ENCODE measurements at places on chromosomes 11 and 22.

DNA sequence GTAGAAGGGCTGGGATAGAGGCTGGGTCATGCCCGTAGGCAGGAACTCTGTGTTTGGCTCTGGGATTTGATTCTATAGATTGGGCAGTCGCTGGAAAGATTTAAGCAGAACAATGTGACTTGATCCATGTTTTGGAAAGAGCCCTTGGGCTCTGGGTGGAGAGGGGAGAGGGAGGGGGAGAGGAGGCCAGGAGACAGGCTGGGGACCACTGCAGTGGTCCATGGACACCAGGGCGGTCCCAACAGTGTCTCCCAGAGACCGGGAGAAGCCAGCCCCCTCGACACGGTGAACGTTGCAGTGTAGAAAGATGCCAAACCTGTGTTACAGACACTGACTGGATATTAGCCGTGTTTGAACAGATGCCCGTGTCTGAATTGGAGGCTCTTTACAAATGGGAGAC is 19.5 kb downstream of the PVALB start:
- DNase-seq = no peak

- no peak for DNase-seq
Measured at GRCh38 chr11:62315431-62315830, 16.6 kb upstream of the SCGB1D4 start.

DNA sequence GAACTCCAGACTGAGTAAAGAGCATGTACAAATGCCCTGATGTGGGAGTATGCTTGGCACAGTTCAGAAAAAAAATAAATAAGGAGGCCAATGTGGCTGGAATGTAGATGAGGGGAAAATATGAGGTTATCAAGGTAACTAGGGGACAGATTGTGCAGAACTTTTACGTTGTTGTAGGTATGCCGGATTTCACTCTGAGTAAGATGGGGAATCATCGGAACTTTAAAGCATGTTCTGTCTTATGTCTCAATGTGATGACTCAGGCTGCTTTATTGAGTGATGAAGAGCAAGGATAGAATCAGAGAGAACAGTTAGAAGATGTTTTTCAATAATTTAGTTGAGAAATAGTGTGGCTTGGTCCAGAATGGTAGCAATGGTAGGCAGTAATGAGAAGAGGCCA is 130.4 kb downstream of the C11orf87 start:
- no peak for DNase-seq

- DNase-seq = no peak
Measured at GRCh38 chr11:118247041-118247440, 5.1 kb downstream of the MPZL3 start.

DNA sequence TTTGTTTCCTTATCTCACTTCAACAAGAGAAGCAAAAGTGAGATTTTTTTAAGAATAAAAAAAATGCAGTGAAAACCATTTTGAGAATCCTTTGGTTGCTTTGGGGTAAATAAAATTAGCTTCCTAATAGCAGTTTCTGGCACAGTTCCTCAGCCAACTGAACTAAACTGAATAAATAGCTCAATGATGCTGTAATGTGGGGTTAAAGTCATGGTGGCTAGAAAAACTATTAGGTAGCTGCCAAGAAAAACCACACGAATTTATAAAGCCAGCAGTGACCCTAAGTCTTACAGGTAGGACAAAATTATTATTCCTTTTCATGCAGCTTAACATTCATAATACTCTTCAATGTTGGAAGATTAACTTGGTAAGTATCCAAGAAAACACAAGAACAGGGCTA is 142.4 kb downstream of the APIP start:
- no peak for DNase-seq

GRCh38 chr11:28529540-28530410 is 421.6 kb downstream of the METTL15 start:
- no peak for DNase-seq

GRCh38 chr22:26725012-26725676 is 67.8 kb downstream of the MIAT start:
- DNase-seq = no peak

GRCh38 chr22:40247976-40248375 is 70.3 kb downstream of the TNRC6B start:
- DNase-seq = no peak

DNA sequence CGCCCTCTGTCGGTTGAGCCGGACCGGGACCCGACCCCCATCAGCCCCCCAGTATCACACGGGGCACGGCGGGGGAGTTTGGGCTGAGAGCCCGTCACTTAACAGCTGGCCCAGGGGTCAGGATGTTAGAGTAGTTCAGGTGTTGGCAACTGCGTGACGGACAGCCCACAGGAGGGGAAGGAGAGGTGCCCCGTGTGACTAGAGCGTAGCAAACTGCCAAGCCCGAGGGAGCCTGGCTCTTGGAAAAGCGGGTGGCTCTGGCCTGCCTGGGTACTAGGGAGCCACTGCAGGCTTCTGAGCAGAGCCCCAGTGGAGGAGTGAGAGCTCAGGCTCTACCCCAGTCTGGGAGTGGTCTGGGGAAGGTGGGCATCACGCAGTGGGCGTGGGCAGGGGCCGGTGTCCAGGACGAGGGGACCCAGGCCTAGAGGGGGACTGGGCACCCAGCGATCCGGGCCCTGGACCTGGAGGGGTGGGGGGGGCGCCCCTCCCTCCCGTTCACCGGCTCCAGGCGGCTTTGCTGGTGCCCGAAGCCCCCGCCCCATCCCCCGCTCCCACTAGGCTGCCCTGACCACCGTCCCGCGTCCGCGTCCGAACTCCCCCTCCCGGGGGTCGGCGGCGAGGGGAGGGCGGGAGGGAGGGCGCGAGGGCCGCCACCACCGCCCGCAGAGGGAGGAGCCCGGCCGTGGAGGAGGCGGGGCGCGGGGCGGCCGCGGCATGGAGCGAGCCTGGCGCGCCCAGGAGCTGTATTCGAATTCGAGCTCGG is 24.4 kb downstream of the SHANK3 start:
- DNase-seq = no peak

- DNase-seq = no peak
Measured at GRCh38 chr22:29817724-29818123, 20.4 kb downstream of the ASCC2 start.

GRCh38 chr11:133409799-133410198 is 122.5 kb downstream of the OPCML start:
- DNase-seq = no peak

- DNase-seq = no peak
Measured at GRCh38 chr11:87298155-87298554, 260.4 kb downstream of the TMEM135 start.

GRCh38 chr11:72223615-72224563 is 678 bp upstream of the INPPL1 start:
- DNase-seq = peak; percentile 45

DNA sequence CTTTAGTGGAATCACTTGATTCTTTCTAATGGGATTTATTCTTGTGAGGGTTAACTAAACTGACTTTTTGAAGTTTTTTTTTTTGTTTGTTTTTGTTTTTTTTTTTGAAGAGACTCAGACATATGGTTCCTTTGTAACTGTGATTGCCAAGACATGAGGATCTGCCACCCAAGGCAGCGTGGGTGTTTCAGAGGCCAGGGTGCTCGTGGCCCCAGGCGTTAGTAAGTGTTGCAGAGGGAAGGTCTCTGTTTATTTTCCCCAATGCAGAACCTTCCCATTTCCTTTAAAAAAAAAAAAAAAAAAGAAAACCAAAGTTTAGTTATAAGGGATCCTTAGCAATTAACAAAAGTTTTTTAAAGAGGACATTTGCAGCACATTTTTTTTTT is 94.8 kb downstream of the CTTN start:
- DNase-seq = no peak

- DNase-seq = no peak
Measured at GRCh38 chr22:21042978-21043859, 2.5 kb upstream of the LRRC74B start.

- DNase-seq = no peak
Measured at GRCh38 chr22:48140261-48140813, 1377.9 kb downstream of the TBC1D22A start.

GRCh38 chr11:134157451-134157850 is 66.3 kb downstream of the NCAPD3 start:
- no peak for DNase-seq

GRCh38 chr22:40679964-40680818 is 907 bp downstream of the MCHR1 start:
- DNase-seq = no peak

GRCh38 chr22:22168190-22168940 is 76.2 kb upstream of the VPREB1 start:
- no peak for DNase-seq

All from hippocampal formation (tissue), 2 donors.